ENCODE measurements at places on chromosomes 1 and 21. TPM values are rescaled to one million over a fixed set of nuclear protein-coding genes. Genes with fewer than 3 reads are reported as not detected.
A peak's percentile ranks its signal among the peaks of the same experiment; 100 is the strongest.

- H3K4me1 ChIP-seq: no peaks in the 10 kb centered on the region
- H3K36me3 ChIP-seq: no peaks in the 10 kb centered on the region
- no peak overlapping the region for H3K4me3 ChIP-seq
- DNase-seq: no peak
Measured at GRCh38 chr1:24996456-24996855, 66.4 kb upstream of the RUNX3 start.

GRCh38 chr1:111565968-111566367 lies 53.6 kb upstream of the RAP1A start:
- H3K4me1 ChIP-seq: no peaks in the 10 kb centered on the region
- H3K36me3 ChIP-seq: no peaks in the 10 kb centered on the region
- H3K4me3 ChIP-seq: no peak overlapping the region

- no peak overlapping the region for H3K4me3 ChIP-seq
- no peaks in the 10 kb centered on the region for H3K27me3 ChIP-seq
- peaks cover 23% of the 10 kb centered on the region for H3K4me1 ChIP-seq
Measured at GRCh38 chr1:55926906-55927471, 652.4 kb downstream of the PLPP3 start.

- H3K36me3 ChIP-seq: no peaks in the 10 kb centered on the region
- H3K4me1 ChIP-seq: peaks cover 19% of the 10 kb centered on the region
- DNase-seq: no peak
- H3K27ac ChIP-seq: no peak overlapping the region
- no peak overlapping the region for H3K4me3 ChIP-seq
Measured at GRCh38 chr1:67844988-67845387, 11.7 kb upstream of the GNG12 start.

DNA sequence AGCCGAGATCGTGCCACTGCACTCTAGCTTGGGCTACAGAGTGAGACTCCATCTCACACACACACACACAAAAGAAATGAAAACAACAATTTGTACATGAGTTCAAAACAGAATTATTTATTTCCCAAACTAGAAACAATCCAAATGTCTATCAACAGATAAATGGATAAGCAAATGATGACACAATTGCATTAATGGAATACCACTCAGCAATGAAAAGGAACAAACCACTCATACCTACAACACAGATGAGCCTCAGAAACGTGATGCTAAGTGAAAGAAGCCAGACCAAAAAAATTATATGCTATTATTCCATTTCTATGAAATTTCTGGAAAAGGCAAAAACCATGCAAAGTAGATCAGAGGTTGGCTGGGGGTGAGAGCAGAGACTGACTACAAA lies 2.0 kb upstream of the PGD start:
- H3K36me3 ChIP-seq: peaks cover 10% of the 10 kb centered on the region
- H3K27me3 ChIP-seq: no peaks in the 10 kb centered on the region
- no peak for DNase-seq
- H3K4me3 ChIP-seq: peak overlapping the region; percentile 16
- no peak overlapping the region for H3K27ac ChIP-seq

- peaks cover 47% of the 10 kb centered on the region for H3K4me1 ChIP-seq
- H3K4me3 ChIP-seq: no peak overlapping the region
- no peak for DNase-seq
- H3K27ac ChIP-seq: no peak overlapping the region
- no peaks in the 10 kb centered on the region for H3K27me3 ChIP-seq
Measured at GRCh38 chr1:203301331-203301668, 4.0 kb upstream of the BTG2 start.

GRCh38 chr1:205108464-205108863 lies 13.3 kb downstream of the RBBP5 start:
- DNase-seq: no peak
- H3K4me1 ChIP-seq: no peaks in the 10 kb centered on the region
- no peak overlapping the region for H3K4me3 ChIP-seq
- no peak overlapping the region for H3K27ac ChIP-seq
- peaks cover 31% of the 10 kb centered on the region for H3K36me3 ChIP-seq

DNA sequence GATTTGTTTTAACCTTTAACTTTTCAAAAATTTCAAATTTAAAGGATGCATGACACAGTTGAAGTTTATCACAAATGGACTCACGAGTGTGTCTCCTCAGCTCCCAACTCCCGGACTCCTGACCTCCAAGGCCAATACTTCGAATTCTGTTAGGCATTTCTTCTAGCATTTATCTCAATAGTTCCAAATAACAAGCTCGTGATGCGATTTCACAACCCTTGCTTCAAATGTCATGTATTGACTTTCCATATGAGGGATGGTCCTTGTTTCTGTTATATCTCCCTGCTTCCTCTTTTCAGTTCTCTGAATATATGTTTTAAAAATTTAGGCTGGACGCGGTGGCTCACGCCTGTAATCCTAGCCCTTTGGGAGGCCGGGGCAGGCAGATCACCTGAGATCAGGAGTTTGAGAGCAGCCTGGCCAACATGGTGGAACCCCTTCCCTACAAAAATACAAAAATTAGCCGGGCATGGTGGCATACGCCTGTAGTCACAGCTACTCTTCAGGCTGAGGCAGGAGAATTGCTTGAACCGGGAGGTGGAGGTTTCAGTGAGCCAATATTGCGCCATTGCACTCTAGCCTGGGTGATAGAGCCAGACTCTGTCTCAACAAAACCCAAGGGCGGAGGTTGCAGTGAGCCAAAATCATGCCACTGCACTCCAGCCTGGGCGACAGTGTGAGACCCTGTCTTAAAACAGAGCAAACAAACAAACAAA lies 52.0 kb upstream of the TINAGL1 start:
- H3K27ac ChIP-seq: no peak overlapping the region
- no peak for DNase-seq
- no peak overlapping the region for H3K4me3 ChIP-seq
- H3K36me3 ChIP-seq: no peaks in the 10 kb centered on the region
- no peaks in the 10 kb centered on the region for H3K4me1 ChIP-seq

The TSPAN1 gene
- 0.52 TPM for total RNA-seq

The NBPF10 gene
- total RNA-seq: 6.3 TPM

The OR2AJ1 gene
- total RNA-seq: not detected

All from mesothelial cell of epicardium (in vitro differentiated cells).